Ascending aorta (tissue), 2 donors: ENCODE measurements at places on chromosomes 16 and 17. TPM values are rescaled to one million over a fixed set of nuclear protein-coding genes. Genes with fewer than 3 reads are reported as not detected.

GRCh38 chr16:15843635-15844279 is 13.1 kb downstream of the MYH11 start:
- H3K27ac ChIP-seq: peak overlapping the region; percentile 88
- H3K4me1 ChIP-seq: peaks cover 57% of the 10 kb centered on the region
- DNase-seq: no peak
- H3K36me3 ChIP-seq: peaks cover 14% of the 10 kb centered on the region
- H3K4me3 ChIP-seq: peak overlapping the region; percentile 38

- H3K4me1 ChIP-seq: peaks cover 46% of the 10 kb centered on the region
- peak overlapping the region; percentile 41 for H3K27ac ChIP-seq
- H3K4me3 ChIP-seq: no peak overlapping the region
- no peak for DNase-seq
- no peaks in the 10 kb centered on the region for H3K27me3 ChIP-seq
Measured at GRCh38 chr17:77420804-77421629, 280.2 kb downstream of the SEC14L1 start.

DNA sequence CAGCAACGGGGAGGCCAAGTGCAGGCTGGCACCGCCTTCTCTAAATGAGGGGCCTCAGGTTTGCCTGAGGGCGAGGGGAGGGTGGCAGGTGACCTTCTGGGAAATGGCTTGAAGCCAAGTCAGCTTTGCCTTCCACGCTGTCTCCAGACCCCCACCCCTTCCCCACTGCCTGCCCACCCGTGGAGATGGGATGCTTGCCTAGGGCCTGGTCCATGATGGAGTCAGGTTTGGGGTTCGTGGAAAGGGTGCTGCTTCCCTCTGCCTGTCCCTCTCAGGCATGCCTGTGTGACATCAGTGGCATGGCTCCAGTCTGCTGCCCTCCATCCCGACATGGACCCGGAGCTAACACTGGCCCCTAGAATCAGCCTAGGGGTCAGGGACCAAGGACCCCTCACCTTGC is 18.5 kb downstream of the NGFR start:
- H3K27me3 ChIP-seq: peaks cover 3% of the 10 kb centered on the region
- H3K4me1 ChIP-seq: peaks cover 15% of the 10 kb centered on the region
- H3K4me3 ChIP-seq: no peak overlapping the region
- no peaks in the 10 kb centered on the region for H3K36me3 ChIP-seq
- H3K27ac ChIP-seq: peak overlapping the region; percentile 90

DNA sequence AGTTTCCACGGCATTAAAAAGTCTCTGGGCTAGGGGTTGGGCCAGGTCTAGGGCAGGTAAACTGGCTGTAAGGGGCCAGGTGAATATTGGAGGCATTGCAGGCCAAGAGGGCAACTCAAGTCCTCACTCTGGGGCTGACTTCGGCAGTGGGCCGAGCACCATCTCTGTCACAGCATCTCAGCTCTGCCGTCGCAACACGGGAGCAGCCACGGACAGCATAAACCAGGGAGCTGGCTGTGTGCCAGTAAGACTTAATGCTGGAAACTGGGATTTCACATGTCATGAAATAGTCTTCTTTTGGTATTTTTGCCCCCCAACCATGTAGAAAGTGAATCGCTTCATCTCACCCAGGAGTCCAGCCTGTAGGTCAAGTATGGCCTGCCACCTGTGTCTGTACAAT is 12.6 kb upstream of the LGALS9 start:
- H3K4me1 ChIP-seq: no peaks in the 10 kb centered on the region
- no peak for DNase-seq
- no peak overlapping the region for H3K4me3 ChIP-seq
- H3K27me3 ChIP-seq: no peaks in the 10 kb centered on the region
- H3K36me3 ChIP-seq: peaks cover 67% of the 10 kb centered on the region

GRCh38 chr17:9557161-9557755 is 18.4 kb downstream of the STX8 start:
- no peaks in the 10 kb centered on the region for H3K4me1 ChIP-seq
- no peak overlapping the region for H3K27ac ChIP-seq
- no peak overlapping the region for H3K4me3 ChIP-seq
- DNase-seq: no peak
- H3K36me3 ChIP-seq: peaks cover 6% of the 10 kb centered on the region

- H3K27ac ChIP-seq: no peak overlapping the region
- no peaks in the 10 kb centered on the region for H3K4me1 ChIP-seq
- no peaks in the 10 kb centered on the region for H3K27me3 ChIP-seq
- no peak for DNase-seq
- no peak overlapping the region for H3K4me3 ChIP-seq
Measured at GRCh38 chr16:52748741-52749140, 201.8 kb upstream of the TOX3 start.

DNA sequence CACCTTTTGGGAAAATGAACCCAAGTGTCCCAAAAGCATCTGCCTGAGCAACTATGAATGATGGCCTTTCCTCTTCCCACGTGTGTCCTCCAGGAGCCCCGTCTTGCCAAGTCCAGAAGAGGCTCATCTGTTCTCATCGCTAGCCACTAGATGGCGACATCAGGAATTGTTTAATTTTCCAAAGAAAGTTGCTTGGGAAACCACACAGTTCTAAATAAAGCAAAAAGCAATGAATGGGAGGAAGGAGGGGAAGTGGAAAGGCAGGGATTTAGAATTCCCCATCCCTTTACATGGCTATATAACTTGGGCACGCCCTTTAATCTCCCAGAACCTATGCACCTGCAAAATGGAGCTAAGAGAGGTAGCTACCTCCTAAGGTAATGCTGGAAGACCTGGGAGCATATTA is 9.0 kb upstream of the CDH5 start:
- H3K4me1 ChIP-seq: peaks cover 2% of the 10 kb centered on the region
- H3K27me3 ChIP-seq: no peaks in the 10 kb centered on the region
- peak; percentile 77 for DNase-seq
- no peak overlapping the region for H3K4me3 ChIP-seq
- no peaks in the 10 kb centered on the region for H3K36me3 ChIP-seq

DNA sequence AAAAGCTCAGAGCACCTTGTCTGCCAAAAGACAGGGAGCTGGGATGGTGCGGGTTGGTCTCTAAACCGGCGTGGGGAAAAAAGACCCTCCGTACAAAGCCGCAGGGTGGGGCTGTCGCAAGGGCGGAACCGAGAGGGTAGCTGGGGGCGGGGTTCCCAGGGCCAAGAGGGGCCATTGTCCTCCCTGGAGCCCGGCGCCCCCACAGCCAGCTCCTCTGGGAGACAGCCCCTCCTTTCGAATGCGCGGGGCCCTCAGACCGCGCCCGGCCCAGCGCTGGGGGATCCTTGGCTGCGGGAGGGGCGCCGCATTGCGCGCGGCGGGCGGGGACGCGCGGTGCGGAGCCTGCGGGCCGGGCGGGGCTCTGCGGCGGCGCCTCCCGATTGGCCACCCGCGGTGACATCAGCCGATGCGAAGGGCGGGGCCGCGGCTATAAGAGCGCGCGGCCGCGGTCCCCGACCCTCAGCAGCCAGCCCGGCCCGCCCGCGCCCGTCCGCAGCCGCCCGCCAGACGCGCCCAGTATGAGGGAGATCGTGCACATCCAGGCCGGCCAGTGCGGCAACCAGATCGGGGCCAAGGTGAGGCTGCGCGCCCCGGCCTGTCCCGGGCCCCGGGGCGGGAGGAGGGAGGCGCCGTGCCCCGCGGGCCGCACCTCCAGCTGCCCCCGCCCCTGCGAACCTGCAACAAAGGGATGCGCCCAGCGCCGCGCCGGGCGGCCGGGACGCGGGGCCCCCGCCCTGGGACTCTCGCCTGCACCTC is at the start of gene TUBB3:
Gene TUBB3, plus strand, starts transcription at position 459 of the 756 bp plus-strand sequence. Its CDS starts 60 bp downstream, at position 519.
- H3K36me3 ChIP-seq: no peaks in the 10 kb centered on the region
- peaks cover 40% of the 10 kb centered on the region for H3K4me1 ChIP-seq
- peak within 1 kb of the TSS; percentile 64 for H3K4me3 ChIP-seq
- peaks cover 7% of the 10 kb centered on the region for H3K27me3 ChIP-seq
- no peak for DNase-seq
- peak within 1 kb of the TSS; percentile 85 for H3K27ac ChIP-seq

DNA sequence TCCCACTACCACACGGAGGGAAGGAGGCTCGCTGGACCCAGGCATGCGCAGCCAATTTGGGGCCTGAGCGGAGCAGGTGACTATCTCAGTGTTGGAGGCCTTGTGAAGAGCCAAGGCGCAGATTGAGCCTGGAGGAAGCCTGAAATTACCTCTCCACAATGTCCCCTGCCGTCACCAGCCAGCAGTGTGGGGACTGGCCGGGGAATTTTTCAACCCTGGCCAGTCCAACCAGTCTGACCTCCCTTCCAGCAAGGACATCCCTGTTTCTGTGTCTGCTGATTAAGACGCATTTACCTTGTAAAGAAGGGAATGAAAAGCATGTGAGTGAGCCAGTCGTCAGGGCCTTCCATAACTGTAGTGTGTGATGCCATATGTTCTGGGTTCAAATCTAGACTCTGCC is 198.1 kb upstream of the IRX3 start:
- no peak overlapping the region for H3K27ac ChIP-seq
- no peaks in the 10 kb centered on the region for H3K27me3 ChIP-seq
- no peaks in the 10 kb centered on the region for H3K36me3 ChIP-seq
- H3K4me1 ChIP-seq: no peaks in the 10 kb centered on the region

- no peaks in the 10 kb centered on the region for H3K4me1 ChIP-seq
- peaks cover 59% of the 10 kb centered on the region for H3K36me3 ChIP-seq
- no peak overlapping the region for H3K4me3 ChIP-seq
- DNase-seq: no peak
- H3K27me3 ChIP-seq: no peaks in the 10 kb centered on the region
- no peak overlapping the region for H3K27ac ChIP-seq
Measured at GRCh38 chr16:23523876-23524385, 13.6 kb upstream of the GGA2 start.

- no peaks in the 10 kb centered on the region for H3K4me1 ChIP-seq
- no peak overlapping the region for H3K27ac ChIP-seq
- H3K27me3 ChIP-seq: no peaks in the 10 kb centered on the region
- H3K36me3 ChIP-seq: peaks cover 37% of the 10 kb centered on the region
- no peak overlapping the region for H3K4me3 ChIP-seq
Measured at GRCh38 chr16:74480150-74481029, 59.1 kb upstream of the CLEC18B start.

DNA sequence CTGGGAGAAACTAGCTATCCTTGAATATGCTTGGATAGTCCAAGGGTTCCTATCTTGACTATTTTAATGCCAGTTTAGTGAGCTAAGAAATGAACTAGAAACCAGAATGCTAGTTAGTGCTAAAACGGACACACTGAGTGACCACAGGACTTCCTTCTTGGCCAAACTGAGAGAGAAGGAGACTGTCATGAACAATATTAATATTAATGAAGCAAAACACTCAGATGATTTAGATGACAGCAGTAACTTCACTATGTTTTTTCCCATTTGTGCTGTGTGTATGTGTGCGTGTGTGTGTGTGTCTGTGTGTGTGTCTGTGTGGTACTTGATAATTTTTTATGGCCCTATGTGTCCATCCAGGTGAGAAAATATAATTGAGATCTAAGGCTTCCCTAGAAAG is 2.2 kb upstream of the ATXN1L start:
- H3K4me1 ChIP-seq: peaks cover 7% of the 10 kb centered on the region
- H3K27ac ChIP-seq: no peak overlapping the region
- H3K27me3 ChIP-seq: no peaks in the 10 kb centered on the region
- no peak for DNase-seq
- peaks cover under 1% of the 10 kb centered on the region for H3K36me3 ChIP-seq

GRCh38 chr17:80962356-80963329 is 29.0 kb upstream of the CHMP6 start:
- H3K27ac ChIP-seq: no peak overlapping the region
- peaks cover 12% of the 10 kb centered on the region for H3K4me1 ChIP-seq
- H3K36me3 ChIP-seq: peaks cover 9% of the 10 kb centered on the region

DNA sequence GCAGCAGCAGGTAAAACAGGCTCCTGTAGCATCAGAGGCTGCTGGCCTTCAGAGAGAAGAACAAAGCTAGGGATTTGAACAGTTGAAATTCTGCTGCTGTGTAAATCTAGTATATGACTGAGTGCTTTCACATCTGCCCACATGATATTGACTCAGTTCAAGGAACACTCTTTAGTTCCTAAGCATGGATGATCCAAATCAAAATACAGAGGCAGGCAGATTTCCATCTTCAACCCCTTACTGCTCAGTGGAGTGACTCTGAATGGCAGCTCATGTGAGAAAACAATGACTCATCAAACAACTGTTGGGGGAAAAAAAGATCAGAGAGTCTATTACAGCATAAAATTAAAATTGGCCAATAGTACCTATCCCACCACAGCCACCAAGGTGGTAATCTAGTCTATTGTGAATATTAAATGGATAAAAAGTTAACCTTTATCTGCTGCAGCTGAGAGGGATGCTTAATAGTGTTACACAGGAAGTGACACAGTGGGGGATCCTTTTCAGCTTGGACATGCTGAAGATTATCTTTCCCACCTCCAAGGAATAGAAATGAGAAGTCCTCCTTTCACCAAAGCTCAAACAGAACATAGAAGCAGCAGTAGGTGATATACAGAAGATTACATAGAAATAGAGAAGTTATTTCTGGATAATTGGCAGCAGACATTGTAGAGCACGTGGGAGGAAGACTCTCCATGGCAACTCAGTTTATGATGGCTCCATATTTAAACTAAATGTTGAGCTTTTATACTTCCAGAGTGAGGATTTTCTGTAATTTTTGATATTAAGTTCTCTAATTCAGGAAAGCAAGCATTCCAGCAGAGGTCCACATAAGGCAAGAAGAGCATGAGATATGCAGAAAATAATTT is 239.7 kb upstream of the ERCC4 start:
- H3K27ac ChIP-seq: no peak overlapping the region
- H3K36me3 ChIP-seq: no peaks in the 10 kb centered on the region
- no peaks in the 10 kb centered on the region for H3K27me3 ChIP-seq
- no peak for DNase-seq
- no peak overlapping the region for H3K4me3 ChIP-seq
- H3K4me1 ChIP-seq: no peaks in the 10 kb centered on the region

The CRISPLD2 gene
- total RNA-seq: 204 TPM

The GLIS2 gene
- 16.8 TPM for total RNA-seq

The WIPF2 gene
- total RNA-seq: 11.2 TPM

The ITGAD gene
- total RNA-seq: not detected

The SOCS3 gene
- total RNA-seq: 620 TPM

The GRAPL gene
- total RNA-seq: not detected
